Renal pelvis (tissue), 12 donors: ENCODE measurements at places on chromosomes 12 and 14.

DNA sequence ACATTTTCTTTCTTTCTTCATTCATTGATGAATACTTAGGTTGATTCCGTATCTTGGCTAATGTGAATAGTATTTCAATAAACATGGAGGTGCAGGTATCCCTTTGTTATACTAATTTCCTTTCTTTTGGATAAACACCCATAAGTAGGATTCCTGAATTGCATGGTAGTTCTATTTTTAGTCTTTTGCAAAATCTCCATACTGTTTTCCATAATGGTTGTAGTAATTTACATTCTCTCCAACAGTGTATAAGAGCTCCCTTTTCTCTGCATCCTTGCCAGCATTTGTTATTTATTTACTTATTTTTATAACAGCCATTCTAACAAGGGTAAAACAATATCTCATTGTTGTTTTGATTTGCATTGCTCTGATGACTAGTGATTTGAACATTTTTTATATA is 36.6 kb downstream of the PIK3C2G start:
- no peak for DNase-seq

- no peak for DNase-seq
These were observed 129.9 kb downstream of the CRACR2A start for GRCh38 chr12:3622822-3623690.

DNA sequence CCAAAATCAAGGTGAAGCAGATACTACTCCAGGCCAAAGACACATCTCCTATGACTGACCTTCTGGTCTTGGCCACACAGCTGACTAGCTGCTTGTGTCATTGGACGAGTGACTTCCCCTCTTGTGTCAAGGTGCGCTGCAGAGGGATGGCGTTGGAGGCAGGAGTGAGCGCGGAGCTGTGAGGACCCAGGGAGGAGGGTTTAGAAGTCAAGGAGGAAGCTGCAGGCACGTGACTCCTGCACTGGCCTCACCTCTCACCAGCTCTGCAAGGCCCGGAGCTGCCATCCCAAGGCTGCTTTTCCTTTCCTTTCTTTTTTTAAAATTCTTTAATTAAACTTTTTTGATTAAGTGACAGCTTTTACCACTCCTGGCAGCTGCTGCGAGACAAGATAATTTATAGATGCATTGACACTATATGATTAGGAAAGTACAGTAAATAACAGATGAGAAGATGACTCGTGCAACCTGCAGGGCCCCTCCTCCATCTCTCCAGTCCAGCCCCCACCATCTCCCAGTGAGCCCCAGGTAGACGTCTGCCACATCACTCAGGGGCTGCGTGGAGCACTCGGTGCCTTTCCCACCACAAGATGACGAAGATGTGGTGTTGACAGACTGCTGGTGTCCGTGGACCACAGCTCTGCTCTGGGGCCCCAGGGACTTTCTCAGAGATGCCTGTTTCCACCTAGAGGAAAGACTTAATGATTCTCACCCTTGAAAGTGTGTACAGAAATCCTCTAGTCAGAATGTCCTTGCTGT is 350.6 kb downstream of the CACNA1C start:
- no peak for DNase-seq

GRCh38 chr14:21626491-21627230 is 8.1 kb downstream of the OR10G2 start:
- DNase-seq = no peak

DNA sequence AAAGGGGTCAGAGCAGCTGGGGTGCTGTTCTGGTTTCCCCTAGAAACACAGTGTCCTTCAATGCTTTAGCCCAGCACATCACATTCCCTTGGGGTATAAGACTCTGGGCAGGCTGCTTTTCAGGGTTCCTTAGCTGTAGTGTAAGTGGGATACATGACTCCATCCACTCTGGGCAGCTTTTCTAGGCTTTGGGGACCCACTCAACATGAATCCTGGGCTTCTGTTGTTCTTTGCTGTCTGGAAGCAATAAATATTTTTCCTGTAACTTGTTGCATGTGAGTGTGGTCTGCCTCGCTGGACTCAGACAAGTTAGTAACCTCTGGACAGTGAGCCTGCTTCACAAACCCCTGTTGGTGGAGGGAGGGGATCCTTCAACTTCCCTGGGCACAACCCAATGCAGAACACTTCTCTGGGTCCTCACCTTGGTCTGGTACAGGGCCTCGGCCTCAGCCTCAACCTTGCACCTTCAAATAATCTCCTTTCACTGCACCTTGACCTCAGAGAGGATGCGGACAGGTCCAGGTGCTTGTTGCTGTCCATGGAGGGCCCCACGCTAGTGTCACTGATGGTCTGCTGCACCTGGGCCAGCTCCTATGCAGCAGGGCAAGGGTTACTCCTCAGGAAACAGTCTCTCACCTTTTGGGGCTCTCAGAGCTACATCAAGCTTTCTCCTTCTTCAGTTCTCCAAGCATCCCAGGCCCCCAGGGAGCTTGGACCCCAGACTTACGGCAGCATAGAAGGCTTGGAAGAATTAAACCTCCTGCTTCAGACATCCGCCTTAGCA is 13.5 kb upstream of the KRT73 start:
- DNase-seq = no peak

- no peak for DNase-seq
These were observed 73.6 kb downstream of the FIGNL2 start for GRCh38 chr12:51774933-51775332.

GRCh38 chr12:121740847-121741246 is 28.3 kb downstream of the TMEM120B start:
- DNase-seq = no peak

GRCh38 chr12:52690351-52691075 is 10.3 kb upstream of the KRT1 start:
- DNase-seq = no peak
